ENCODE measurements at places on chromosomes 3 and 15.

DNA sequence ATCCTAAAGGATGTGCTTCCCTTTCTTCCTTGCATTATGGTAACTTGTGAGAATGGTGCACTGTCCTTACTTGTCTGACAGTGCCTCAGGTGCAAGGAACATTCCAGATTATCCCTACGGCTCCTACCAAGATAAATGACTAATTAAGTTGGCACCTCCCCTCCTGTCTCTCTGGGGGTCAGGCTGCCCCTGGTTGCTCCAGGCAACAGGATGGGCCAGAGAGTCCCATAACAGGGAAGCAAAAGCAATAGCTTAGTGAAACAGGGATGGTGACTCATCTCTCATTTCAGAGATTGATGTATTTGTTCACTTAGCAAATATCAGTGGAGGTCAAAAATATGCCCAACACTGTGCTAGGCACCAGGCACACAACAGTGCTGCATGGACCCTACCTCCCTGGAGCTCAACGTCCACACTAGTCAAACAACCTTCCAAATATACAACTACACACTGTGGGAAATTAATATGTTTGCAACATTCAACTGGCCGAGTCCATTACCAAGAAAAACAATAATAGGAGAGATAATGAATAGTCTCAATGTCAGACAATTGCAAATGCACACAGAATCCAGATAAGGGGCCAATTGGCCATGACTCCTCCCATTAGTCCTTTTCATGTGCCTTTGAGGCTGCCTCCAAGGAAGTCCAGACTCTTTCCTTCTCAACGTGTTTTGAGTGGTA lies 249.0 kb downstream of the TLE3 start:
- DNase-seq: no peak

GRCh38 chr15:33994005-33994615 lies 25.8 kb downstream of the CHRM5 start:
- no peak for DNase-seq

DNA sequence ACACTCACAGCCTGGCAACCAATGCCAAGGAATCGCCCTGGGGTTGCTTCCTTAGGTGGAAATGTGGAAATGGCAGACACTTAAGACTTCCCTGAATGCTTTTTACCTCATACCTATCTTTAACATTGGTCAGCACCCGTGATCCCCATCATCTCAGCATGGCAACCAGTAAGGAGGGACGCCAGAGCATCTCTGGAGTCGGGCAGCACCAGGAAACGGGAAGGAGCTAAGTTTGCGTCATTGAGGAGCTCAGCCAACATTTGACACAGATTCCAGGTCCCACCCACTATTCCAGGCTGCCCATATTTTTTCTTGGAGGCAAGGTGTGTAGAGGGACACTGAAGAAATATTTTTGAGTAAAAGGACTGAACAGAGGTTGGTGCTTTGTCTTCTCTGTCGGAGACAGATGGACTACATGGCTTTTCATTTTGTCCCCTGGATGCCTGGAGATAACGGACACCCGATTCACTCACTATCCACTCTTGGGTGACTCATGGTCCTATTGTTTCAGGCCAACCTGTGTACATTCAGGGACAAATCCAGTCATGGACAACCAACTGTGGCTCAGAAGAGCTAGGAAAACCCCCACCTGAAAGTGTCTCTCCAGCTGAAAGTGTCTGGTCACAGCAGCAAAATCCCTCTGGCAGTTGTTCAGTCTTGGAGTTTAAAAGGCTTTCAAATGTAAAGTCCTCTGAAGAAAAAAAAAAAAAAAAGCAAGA lies 70.4 kb upstream of the OXTR start:
- no peak for DNase-seq

DNA sequence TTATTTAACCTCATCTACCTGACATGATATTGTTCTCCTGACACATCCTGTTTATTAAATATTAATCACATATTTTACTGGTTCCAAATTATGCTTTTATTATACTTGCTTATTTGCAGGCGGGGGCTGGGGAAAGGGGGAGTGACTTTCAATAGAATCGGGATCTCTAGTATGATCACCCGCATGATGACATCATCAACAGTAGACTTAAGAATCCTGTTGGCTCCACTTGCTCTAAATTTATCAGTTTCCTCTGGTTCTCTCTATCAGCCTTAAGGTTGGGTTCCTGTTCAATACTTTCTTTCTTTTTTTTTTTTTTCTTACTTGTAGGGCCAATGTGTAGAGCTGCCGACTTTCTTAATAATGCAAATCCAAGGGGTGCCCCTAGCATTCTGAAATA lies 317.5 kb downstream of the BCHE start:
- DNase-seq: no peak

- DNase-seq: no peak
Measured at GRCh38 chr3:17135696-17136095, 250.9 kb downstream of the PLCL2 start.

GRCh38 chr3:115518100-115518852 lies 105.0 kb upstream of the GAP43 start:
- DNase-seq: no peak

- DNase-seq: no peak
Measured at GRCh38 chr3:157275832-157276231, 115.9 kb upstream of the CCNL1 start.

DNA sequence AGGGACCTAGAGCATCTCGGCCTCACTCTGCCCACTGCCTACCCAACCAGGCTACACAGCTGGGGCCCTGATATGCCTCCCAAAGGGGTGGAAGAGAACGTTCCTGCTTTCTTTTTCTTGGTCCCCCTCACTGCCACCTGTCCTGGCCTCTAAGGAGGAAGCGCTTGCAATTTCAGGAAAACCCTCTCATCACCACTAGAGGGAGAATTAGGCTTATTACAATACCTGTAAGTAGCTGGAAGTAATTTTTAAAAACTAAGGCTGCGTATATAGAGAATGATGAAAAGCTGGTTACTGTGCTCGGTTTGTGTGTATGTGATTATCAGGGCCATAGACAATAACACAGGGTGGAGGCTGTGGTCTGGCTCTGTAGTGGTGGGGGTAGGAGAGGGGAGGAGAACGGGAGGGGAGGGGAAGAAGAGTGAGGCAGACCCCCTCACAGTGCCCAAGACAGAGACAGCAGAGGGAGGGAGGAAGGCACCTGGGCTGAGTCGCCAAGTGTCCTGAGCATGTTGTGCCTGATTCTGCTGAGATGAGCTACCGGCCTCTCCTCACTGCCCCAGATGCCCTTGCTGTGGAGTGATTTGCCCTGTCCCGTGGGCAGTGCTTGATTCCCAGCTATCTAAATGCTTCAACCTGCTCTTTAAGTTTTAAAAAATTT lies 3.3 kb downstream of the GABRG3 start:
- DNase-seq: no peak

DNA sequence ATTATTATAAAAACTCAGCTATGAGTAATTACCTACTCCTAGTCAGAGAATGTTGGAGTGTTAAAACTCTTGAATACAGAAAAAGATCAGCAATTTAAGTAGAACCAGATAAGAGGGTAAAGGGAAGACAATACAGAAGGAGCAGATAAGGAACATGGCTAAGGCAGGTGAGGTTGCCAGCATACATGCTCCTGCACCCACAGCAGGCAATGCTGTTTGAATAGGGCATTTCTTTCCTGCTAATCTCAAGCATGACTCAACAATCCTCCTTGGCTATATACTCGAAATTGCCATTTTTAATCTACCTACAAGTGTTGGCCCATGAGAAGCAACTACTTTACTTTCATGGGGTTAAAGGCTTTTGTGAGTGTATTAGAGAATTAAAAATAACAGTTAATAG lies 494.5 kb downstream of the DIPK2A start:
- no peak for DNase-seq

GRCh38 chr3:62582495-62583172 lies 209.3 kb upstream of the FEZF2 start:
- no peak for DNase-seq

GRCh38 chr3:17013571-17013970 lies 128.8 kb downstream of the PLCL2 start:
- no peak for DNase-seq

DNA sequence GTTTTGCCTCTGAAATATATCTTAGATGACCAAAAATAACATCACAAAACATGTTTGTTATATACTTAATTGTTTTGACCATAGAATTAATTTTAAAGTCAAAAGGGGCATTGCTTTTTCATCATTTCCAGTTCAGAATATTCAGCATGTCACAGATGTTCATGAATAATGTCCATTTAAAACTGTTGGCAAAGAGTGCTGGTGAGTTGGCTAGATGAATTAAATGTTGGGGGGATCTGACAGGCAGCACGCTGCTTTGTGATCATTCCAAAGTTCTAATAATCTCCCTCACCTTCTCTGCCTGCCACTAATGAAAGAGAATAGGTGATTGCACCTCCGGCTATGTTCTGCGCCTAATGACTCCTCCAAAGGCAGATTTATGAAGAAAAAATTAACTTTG lies 139.2 kb upstream of the MLF1 start:
- no peak for DNase-seq

GRCh38 chr15:69498987-69499386 lies 46.4 kb downstream of the RPLP1 start:
- DNase-seq: no peak

GRCh38 chr3:197195326-197195725 lies 103.1 kb downstream of the DLG1 start:
- no peak for DNase-seq

- DNase-seq: no peak
Measured at GRCh38 chr3:61417352-61417751, 144.0 kb upstream of the PTPRG start.

GRCh38 chr15:51075826-51076523 lies 18.7 kb downstream of the TNFAIP8L3 start:
- no peak for DNase-seq
